ENCODE measurements at places on chromosomes 12 and 14.

GRCh38 chr12:102883204-102883799, 33.7 kb downstream of the PAH start:
- DNase-seq: peak; percentile 7

GRCh38 chr12:45732250-45732649, 2.7 kb downstream of the ARID2 start:
- DNase-seq: no peak

DNA sequence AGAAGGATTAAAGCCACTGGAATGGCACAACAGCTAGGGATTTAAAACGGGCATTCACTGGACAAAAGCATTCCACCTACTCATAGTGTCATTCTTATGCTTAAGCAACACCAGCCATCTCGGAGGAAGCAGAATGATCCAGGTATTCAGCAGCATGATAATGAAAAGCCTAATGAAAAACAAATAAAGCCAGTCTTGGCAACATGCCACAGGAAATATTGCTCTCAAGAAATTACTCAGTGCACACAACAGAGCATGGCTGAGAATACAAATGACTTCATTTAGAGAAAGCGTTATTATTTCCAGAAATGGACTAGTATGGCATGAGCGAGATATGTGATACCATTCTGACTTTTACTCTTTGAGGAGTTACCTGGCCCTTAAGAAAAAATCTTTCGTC, 442.2 kb downstream of the APAF1 start:
- no peak for DNase-seq

DNA sequence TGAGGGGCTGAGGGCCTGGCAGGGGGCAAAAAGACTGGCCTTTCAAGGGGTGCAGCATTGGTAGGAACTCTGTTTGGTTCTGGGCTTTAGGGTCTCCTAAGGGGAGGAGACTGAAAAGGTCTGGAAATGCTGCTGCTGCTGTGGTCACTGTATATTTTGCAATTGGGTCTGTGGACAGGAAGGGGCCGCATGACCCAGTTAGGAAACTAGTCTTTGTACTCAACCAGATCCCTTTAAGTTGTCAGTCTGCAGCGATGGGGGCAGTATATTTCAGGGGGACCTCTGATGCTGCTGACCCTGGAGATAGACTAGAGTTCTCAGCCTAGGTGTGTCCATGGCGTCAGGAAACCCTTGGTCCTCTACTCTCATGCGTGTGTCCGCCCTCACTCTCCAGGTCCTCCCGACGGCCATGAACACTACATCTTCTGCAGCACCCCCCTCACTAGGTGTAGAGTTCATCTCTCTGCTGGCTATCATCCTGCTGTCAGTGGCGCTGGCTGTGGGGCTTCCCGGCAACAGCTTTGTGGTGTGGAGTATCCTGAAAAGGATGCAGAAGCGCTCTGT, 4.0 kb downstream of the LTB4R start:
- no peak for DNase-seq

All from effector CD4-positive, alpha-beta T cell (primary cell).